ENCODE measurements at places on chromosomes 3 and 15.
A peak's percentile ranks its signal among the peaks of the same experiment; 100 is the strongest.

- DNase-seq = no peak
Measured at GRCh38 chr3:96700322-96701315, 113.8 kb upstream of the EPHA6 start.

DNA sequence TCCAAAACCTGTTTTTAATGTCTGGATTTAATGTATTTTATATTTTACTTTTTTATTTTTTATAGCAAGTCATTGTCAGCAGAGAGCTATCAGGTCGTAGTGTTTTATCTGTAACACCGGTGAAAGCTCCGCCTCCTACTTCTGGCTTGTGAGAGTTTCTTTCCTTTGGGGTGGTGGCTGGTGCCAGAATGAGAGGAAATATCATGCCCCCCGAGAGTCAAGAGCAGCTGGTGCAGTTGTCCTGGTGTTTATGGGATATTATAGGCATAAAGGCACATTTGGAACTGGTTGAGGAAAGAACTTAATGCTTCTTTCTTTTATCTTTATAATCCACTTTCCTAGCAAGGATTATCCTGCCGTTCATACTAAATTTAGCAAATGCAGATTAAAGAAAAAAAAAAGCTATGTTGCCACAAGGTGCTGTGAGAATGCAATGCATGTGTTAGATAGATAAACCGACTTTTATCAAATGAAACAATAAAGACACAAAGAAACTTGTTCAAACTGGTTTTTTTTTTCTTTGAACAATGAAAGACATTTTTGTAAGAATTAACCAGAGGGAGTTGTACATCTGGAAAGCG is 260.1 kb upstream of the PLSCR5 start:
- DNase-seq = no peak

DNA sequence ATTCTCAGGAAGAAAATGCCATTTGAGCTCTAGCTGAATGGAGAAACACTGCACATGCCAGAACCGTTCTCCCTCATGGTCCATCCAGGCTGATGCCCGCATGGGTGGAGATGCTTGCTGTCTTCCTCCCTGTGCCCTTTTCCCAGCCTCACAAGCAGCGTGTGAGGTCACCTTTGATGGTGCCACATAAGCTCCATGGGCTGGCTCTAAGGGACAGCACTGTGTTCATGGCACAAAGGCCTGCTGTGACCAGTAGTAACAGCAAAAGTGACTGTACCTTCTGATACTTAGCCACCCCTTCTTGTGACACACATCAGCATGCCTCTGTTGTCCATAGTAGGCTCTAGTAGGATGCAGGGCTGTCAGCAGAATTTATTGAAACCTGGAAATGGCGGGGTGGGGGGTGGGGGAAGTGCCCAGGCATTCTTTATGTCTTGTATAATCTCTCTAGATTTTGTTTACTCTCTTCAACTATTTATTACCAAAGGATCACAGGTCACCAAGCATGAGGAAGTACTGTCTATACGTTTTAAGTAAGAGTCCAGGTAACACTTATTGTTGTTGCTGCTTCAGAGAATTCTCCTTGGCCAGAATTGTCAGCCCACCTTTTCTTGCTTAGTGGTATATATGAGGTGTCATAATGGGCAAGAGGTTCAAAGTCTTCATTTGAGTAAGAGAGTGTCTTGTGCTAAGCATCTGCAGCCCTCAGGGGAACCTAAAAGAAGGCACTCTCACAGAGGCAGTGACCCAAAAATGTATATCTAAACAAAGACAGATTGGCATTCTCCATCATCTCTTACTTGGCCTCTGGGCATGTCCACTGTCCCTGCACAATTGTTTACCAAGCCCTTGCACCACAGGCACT is 56.5 kb downstream of the RAB7A start:
- DNase-seq = no peak

DNA sequence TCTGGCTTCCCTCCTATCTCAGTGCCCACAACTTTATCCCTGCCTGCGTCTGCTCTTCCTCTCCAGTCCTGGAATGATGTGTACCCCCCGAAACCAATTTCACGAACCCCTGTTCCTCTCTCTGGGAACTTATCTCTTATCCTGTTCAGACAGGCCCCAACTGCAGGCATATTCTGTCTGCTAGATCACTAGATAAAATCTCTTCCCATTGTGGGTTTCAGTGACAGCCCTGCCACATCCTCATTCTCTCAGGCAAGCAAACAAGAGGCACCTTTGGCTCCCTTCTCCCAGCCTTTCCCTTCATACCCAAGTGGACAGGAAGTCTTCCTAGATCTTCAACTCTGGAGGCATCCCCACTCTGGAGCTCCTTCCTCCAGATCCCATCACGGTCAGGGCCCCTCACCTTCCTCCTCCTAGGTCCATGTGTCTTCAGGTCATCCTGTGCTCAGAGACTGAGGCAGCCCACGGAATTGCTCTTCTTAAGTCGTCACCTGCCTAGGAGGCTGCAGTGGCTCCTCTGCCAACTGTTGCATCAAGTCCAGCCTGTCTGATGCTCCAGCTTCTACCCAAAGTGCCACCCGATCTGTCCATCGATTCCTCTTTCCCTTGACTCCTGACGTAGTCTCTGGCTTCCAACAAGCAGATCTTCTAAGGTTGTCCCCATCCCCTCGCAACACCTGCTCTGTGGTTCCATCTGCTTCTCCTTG is 190.8 kb downstream of the SLCO3A1 start:
- DNase-seq = no peak

GRCh38 chr15:78446551-78446950 is 8.5 kb downstream of the IREB2 start:
- no peak for DNase-seq

DNA sequence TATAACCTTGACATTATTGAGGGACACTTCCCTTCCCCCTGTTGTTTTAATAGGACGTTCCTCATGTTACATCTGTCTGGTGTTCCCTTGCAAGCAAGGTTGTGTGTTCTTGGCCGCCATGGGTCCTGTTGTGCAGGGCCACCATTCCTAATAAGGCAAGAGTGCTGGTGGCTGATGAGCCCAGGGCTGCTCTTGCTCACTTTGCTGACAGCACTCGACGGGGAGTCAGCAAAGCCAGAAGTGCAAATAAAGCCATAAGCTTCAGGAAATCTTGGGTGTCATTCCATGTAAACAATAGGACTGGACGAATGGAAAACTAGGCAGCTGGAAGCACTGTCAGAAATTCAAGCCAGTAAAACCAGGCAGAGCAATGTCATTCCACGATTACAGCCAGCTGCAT is 75.8 kb downstream of the SQOR start:
- no peak for DNase-seq

DNA sequence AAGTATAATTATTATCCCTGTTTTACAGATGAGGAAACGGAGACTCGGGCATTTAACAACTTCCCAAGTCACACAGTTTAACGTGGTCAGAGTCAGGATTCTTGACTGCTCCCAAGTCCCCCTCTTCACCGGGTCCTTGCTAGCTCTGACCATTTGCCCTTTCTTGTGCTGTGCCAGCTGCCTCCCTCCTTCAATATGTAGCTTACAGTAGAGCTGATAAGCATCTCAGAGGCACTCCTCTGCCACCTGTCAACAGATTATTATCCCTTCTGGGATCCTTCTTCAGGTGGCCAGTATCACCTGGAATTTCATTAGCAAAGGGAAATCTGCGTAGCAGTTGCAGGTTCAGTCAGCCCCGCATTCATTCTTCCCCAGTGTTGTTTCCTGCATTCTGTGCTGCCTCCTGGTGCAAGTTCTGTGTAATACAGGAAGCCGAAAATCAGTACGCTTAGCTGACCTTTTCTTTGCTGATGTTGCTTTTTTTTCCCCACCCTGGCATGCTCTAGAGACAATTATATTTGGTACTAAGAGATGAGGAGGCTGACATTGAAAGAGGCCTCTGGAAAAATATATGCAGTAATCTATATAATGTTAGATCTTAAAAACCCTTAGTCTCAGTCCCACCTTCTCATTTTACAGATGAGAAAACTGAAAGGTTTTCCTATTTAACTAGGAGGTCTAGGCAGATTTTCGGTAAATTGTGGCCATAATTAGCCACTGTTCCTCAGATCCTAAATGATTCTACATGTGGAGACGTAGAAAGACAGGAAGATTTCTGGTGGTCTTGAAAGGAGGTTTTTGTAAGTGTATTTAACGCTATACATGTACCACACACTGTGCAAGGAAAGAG is 24.8 kb downstream of the TMOD2 start:
- DNase-seq = no peak

GRCh38 chr3:46668116-46668515 is 25.4 kb downstream of the ALS2CL start:
- no peak for DNase-seq

DNA sequence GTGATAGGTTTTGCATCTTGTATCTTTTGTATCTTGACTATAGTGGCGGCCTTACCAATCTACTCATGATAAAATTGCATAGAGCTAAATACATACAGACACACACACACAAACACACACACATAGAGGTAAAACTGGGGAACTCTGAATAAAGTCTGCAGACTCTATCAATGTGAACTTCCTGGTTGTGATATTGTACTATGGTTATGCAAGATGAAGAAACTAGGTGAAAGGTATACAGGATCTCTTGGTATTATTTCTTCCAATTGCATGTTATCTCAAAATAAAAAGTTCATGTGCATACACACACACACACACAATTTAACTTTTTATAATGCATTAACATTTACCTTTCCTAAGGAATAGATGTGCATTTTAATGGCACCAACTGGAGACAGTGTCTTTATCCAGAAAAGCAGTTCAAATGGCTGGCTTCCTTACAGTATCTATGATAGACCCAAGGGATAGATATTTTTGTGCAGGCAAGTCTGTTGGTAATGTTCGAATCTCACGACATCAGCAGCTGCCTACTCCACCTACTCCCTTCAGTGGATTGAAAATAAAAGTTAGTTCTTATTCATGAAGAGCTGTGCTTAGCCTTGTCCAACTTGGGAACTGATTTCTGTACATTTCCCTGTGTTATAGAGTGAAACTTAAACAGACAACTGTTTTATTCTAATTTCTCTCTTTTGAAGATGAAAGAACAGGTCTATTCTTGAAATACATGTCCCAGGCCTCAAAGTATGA is 46.9 kb upstream of the SPRED1 start:
- no peak for DNase-seq

GRCh38 chr3:137694836-137695235 is 69.3 kb upstream of the SOX14 start:
- no peak for DNase-seq

GRCh38 chr15:51121631-51122225 is 27.0 kb upstream of the TNFAIP8L3 start:
- DNase-seq = no peak

DNA sequence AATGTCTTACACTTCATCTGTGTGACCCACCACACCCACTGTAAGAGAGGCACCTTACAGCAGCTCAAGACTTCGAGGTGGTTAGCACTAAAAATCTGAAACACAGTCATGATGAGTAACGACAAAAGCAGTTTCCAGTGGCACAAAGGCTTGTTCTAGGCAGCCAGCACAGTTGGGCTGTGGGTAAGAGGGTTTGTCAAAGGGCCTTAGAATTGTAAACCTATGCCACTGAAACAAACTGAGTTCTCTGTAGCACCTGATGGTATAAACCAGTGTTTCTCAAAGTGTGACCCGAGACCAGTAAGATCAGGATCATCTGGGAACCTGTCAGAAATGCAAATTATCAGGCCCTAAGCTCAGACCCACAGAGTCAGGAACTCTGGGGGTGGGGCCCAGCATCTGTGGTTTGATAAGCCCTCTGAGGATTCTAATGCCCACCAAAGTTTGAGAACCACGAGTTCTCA is 36.5 kb downstream of the DAPK2 start:
- peak; percentile 61 for DNase-seq

GRCh38 chr15:95887666-95888390 is 442.7 kb upstream of the NR2F2 start:
- DNase-seq = no peak

GRCh38 chr3:134239538-134239937 is 11.1 kb downstream of the RYK start:
- no peak for DNase-seq

DNA sequence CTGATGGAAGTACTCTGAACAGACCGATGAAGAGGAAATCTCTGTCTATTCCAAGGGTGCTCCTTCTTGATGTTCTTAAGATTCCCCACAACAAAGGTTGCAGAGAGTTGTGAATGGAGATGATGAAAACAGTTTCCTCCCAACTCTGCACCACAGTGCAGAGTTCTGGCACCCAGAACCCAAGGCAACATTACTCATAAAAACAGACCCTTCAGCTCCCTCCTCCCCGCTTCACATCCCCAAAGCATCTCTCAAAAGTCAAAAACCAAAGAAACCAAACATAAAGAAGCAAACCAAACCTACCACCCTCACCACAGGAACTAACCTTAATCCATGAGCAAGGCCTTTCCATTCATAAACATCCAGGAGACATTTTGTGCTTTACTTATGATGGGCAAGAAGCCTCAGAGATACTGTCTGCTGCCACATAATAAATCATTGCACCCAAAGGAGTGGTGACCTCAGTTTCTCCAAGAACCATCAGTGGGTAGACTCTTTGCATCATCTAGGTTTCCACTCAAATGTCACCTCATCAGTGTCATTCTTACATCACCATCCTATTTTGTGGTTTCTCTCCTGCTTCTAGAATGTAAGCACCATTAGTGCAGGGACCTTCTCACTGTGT is 13.2 kb downstream of the PCOLCE2 start:
- no peak for DNase-seq

GRCh38 chr3:101676765-101677435 is at the start of gene ZBTB11:
Gene ZBTB11, minus strand, starts transcription at chr3:101677132. Its CDS starts 218 bp downstream, at chr3:101676914.
- peak; percentile 100 for DNase-seq

- no peak for DNase-seq
Measured at GRCh38 chr3:77795013-77795412, 755.1 kb downstream of the ROBO2 start.

DNA sequence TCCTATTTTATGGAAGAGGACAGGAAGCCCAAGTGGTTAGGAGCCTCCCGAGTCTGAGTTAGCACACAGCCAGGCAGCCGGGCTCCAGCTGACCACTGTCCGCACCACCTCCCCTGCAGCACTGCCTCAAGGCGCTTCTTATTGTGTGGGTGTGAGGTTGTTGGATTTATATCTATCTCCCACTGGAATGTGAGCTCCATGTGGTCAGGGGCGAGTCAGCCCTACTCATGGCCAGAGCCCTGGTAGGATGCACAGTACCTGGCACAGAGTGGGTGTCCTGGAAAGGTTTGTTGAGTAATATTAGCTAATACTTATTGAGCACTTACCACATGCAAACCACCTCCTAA is 9.7 kb upstream of the FBLN2 start:
- DNase-seq = no peak
